Fibroblast of skin of scalp (primary cell): ENCODE measurements at places on chromosomes 13 and 19.

GRCh38 chr13:98523455-98524102 is 53.3 kb downstream of the STK24 start:
- no peak for DNase-seq

GRCh38 chr19:54388802-54389139 is 24.0 kb upstream of the LAIR1 start:
- DNase-seq, result no peak

- no peak for DNase-seq
Observed at GRCh38 chr13:77811381-77811780, 107.2 kb downstream of the EDNRB start.

DNA sequence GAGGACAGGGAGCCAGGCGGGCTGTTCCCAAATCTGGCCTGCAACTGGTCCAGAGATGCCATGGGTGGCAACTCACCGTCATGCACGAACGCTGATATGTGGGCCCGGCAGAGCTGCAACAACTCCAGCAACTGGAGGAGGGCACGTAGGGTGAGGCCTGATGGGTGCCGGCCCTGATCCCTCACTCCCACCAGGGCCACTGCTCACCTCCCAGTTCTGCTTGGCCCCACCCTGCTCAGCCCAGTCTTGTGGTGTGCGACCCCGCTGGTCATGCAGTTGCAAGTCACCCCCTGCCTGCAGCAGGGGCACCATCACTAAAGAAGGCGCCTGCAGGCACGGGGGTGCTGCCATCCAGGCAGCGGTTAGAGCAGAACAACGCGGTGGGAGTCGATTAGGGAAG is 16.9 kb downstream of the ARHGAP33 start:
- DNase-seq, result no peak

GRCh38 chr19:56252699-56253422 is 19.7 kb upstream of the EDDM13 start:
- DNase-seq, result peak; percentile 71

DNA sequence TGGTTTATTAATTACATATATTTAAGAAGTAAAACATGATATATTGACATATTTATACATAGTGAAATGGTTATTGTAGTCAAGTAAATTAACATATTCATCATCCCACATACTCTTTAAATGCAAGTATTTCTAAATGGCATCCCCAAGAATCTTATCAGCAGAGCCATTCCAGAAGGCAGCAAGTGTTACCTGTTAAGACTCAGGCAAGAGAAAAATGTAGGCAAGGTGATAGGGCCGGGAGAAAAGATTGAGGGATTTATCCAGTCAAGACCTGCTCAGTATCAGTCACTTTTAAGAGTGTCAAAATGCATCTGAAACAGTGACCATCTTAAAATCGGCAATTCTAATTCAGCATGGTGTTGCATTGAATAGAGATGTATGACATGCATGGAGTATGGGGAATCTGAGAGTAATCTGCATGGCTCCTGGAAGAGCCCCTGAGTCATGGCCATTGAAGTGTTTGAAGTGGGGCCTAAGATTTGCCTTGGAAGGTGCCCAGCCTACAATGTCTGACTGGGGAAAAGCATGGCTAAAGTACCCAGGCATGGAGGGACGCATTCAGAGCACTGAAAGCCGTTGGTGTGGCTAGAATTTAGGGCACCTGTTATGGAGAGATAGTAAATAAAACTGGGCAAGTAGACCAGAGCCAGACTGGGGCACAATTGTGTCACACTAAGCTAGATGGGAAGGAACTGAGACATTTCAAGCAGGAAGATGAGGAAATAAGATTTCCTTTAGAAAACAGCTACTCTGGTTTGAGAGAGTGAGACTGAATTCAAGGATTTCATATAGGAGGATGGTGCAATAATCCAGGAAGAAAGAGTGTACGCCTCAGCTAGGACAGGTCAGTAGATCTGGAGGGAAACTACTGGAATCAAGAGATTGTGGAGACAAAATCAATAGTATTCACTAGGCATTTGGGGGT is 25.0 kb upstream of the C1QTNF9B start:
- DNase-seq, result no peak

- no peak for DNase-seq
Observed at GRCh38 chr19:54355675-54356074, 9.1 kb downstream of the LAIR1 start.

DNA sequence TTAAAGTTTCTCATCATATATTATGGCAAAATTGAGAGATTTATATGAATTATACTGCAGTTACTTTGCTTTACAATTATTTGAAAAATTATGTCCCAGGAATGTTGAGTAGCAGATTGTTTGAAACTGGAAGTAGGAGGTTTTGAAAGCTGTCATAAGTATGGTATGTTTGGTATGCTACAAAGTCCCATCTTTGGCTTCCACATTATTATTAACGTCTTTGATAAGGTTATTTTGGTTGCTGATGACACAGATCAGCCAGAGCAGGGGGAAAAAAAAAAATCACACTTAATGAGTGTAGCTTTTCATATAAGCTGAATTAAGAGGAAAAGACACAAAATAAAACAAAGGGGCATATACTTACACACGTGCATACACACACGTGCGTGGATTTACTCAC is 130.1 kb downstream of the SLITRK1 start:
- peak; percentile 77 for DNase-seq

DNA sequence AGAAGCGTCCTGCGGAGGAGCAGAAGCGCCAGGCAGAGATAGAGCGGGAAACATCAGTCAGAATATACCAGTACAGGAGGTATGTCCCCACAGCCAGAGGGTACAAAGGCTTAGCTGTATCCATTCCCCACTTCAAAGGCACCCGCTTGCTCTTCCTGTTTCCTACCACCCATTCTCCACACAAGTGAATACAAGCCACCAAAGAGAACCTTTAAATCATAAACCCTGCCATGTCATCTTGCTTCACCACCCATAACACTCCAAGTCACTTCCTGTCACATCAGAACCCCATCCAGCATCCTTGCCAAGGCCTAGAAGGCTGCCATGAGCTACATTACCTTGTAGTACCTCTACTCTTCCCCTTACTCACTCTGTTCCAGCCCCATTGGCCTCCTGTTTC is 205.8 kb downstream of the LMO7 start:
- no peak for DNase-seq
